CD8-positive, alpha-beta memory T cell (primary cell): ENCODE measurements at places on chromosomes 11 and 22. TPM values are rescaled to one million over a fixed set of nuclear protein-coding genes. Genes with fewer than 3 reads are reported as not detected.

KRTAP5-2 gene
- not detected for total RNA-seq

MOV10L1 gene
- total RNA-seq = not detected

HEPN1 gene
- total RNA-seq = not detected

HIKESHI gene
- total RNA-seq = 56.9 TPM

GLYAT gene
- total RNA-seq = not detected

GNAZ gene
- total RNA-seq = 2.6 TPM

B3GAT1 gene
- 0.44 TPM for total RNA-seq

DNA sequence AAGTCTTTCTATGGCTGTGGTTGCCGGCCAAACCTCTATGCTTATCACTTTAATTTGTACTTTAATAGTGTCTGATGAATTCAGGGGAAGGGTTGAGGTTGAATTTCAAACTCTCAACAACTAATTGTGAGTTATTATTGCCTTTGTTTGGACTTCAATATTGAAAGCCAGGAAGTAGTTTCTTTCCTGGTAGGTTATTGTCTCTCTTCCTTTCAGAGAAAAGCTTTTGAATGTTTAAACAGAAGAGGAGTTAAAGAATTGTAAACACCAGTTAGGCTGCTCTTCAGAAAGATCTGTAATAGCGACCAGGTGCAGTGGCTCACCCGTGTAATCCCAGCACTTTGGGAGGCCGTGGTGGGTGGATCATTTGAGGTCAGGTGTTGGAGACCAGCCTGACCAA lies 22.2 kb downstream of the NNMT start:
- DNase-seq = no peak

DNA sequence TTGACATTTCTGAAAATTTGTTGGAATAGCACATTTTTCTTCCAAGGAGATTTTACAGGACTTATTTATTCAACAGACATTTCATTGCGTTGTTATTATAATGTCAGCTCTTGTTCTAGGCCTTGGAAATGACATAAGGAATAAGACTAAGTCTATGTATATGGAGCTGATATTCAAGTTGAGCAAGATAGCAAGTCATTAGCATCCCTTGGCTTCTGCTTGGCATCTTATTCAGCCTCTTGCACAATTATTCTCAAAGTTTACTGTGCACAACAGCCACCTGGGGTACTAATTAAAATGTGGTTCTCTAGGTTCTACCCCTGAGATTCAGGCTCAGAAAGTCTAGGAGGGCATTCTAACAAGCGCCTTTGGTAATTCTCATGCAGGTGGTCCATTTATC lies 304.8 kb upstream of the DDI1 start:
- DNase-seq = no peak

GRCh38 chr11:117230999-117231841 lies 653 bp downstream of the PCSK7 start:
- DNase-seq = no peak

- no peak for DNase-seq
Observed at GRCh38 chr11:107743191-107743590, 31.3 kb upstream of the SLN start.

DNA sequence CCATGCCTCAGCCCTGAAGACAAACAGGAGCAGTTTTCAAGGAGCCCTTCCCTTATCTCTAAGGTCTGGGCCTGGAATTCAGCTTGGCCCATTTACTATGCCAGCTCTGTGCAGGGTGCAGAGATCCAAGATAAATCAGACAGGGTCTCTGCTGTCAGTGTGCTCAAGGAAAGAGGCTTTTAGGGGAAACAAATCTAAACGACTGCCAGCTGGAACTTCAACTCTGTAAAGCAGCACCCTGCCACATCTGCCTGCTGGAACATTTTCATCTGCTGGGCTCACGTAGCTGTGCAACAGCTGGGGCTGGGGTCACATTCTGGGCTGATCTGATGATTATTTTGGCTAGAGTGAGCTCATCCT lies 19.8 kb upstream of the EHF start:
- no peak for DNase-seq

- no peak for DNase-seq
Observed at GRCh38 chr11:70853068-70853769, 399.2 kb downstream of the SHANK2 start.
